Renal cortical epithelial cell (primary cell): ENCODE measurements at places on chromosomes 3 and 15.

DNA sequence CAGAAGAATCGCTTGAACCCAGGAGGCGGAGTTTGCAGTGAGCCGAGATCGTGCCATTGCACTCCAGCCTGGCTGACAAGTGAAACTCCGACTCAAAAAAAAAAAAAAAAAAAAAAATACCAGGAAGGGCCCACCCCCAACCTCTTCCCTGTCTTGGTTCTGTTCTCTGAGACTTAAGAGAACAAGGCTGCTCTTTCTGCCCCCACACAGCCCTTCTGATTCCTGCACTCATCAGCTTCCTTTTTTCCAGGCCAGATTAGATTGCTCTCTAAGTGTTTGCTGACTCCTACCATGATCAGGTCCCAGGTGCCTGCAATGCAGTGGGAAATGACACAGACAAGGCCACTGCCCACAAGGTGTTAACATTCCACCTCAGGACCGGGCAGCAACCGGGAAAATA is 13.0 kb downstream of the TMEM44 start:
- no peak for DNase-seq

DNA sequence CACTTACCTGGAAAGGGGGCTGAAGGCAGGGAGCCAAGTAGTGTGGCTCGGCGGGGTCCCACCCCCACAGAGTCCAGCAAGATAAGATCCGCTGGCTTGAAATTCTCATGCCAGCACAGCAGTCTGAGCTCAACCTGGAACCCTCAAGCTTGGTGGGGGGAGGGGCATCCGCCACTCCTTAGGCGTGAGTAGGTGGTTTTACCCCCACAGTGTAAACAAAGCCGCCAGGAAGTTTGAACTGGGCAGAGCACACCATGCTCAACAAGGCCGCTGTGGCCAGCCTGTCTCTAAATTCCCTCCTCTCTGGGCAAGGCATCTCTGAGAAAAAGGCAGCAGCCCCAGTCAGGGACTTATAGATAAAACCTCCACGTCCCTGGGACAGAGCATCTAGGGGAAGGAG is 156.3 kb downstream of the KBTBD8 start:
- DNase-seq, result no peak

- DNase-seq, result no peak
Observed at GRCh38 chr3:62233065-62233464, 140.3 kb downstream of the FEZF2 start.

DNA sequence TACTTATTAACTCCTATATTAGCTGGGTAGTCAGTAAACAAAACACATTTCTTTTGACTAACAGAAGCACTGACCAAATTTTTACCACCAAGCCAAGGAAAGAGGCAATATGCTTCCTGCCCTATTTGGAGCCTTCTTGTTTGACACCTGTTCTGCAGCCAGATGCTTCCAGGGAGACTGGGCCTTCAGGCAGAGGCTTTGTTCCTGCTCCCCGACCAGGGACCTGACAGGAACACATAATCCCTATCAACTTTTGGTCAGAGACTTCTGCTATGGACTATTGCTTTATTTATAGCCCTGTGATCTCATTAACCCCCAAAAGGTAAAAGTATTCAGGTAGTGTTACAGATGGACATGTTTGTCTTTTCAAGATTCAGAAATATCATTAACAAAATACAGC is 541.3 kb downstream of the NTRK3 start:
- no peak for DNase-seq

DNA sequence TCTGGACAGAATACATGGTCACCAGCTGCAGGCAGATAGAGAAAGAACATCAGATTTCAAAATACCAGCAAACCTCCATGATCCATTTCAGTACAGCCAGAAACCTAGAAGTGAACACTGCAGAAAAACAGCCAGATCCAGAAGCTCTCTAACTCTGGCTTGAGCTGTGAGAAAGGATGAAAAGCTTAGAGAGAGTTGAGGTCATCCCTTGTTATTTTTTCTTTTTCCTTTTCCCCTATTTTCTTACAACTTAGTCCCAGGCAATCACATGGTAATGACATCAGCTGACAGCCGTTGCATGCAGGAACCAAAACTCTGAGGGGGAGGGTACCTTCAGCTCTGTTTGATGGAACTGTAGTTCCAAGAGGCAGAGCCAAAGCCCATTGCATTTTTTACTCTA is 113.2 kb downstream of the TCF12 start:
- DNase-seq, result peak; percentile 46

DNA sequence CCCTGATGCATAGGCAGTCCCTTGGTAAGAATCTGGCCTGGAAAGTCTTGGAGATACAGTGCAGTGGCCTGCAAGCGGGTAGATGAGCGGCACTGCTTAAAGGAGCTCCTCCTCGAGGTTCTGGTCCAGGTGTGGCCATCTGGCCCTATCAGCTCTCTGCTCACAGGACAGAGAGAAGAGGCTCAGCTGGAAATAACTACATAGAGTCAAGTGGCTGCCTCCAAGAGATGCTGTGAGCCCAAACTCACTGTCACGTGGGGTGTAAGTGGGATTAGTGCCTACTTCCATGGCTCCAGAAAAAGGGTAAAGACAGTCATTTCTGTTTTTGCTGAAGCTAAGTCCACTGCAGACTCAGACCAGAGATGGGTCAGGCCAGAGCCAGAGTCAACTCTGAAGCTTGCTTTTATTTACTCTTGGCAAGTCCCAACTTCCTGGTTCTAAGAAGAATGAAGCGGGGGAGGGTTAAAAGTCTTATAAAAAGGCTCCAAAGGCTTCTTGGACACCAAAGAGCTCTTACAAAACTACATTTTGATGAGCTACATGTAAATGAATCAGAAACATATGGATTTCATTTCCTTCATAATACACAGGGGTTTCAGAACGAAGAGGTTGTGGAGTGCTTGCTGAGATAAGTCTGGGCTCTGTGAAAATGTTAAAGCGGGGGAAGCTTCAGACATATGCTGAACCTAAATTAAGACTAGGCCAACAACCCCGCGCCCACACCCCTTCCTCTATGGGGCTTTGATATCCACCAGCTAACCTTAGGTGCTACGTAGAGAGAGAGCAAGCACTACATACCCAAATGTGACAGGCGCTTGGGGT is 77.1 kb downstream of the PDZRN3 start:
- peak; percentile 39 for DNase-seq
